Activated naive CD4-positive, alpha-beta T cell (primary cell): ENCODE measurements at places on chromosomes 3 and 15.

GRCh38 chr3:134326760-134327593 is 47.3 kb downstream of the AMOTL2 start:
- no peak for DNase-seq

DNA sequence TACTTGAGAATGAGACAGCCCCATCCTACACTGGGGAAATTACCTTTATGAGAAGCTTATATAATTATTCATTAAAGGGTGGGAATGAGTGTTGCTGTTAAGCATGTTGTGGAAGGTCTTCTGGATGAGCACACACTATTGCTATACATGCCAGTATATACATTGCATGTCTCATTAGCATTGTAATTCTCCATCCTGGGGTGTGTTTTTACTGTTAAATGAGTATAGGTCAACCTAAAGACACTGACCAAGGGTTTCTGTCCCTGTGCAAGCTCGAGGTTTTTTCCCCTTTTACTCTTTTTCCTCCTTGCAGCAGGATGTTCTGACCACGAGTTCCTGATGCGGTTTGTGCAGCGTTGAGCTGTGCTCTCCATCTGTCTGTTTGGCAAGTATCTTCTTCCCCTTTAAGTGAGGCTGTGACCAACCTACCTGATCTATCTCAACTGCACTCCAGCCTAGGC is 7.2 kb upstream of the IVD start:
- DNase-seq: no peak

DNA sequence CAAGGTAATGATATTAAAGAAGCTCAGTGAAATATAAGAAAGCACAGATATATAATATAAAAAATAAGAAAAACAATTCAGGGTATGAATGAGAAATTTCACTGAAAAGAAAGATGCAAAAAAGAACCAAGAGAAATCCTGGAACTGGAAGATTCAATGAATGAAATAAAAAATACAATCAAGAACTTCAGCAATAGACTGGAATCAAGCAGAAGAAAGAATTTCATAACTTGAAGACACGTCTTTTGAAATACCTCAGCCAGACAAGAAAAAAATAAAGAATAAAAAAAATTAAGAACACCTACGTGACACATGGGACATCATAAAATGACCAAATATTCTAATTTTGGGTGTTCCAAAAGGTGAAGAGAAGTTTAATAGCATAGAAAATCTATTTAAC is 104.6 kb upstream of the NEO1 start:
- DNase-seq: no peak

DNA sequence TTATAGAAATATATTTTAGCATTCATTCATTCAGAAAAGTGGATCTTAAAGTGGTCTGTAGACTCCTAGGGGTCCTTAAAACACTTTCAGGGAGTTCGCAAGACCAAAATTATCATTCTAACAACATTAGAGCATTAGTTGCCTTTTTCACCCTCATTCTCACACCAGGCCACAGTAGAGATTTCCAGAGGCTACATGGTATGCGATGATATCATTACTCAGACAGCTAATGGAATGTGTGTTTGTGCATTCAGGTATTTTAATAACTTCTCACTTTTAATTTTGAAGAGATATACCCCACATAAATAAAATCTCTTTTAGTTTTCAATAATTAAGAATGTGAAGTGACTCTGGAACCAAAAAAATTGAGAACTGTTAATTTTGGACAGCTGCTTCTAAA is 206.9 kb downstream of the NSUN3 start:
- no peak for DNase-seq

DNA sequence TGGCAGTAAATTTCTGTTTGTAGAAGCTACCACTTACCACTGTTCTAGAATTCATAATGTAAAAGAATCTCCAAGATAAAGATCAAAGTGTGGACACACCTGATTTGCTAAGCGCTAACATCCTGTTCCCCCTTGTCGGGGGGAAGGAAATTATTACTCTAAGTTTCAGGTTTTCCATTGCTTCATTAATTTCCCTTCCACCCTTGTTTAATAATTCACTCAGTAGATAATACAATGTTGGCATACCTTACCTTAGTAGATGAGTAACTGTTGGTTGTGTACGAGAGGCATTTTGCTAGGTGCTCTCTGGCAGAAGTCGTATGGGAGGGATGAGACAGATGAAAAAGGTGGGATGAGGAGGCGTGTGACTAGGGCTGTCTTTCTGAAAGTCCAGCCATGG is 641.2 kb upstream of the ARRDC4 start:
- DNase-seq: no peak

DNA sequence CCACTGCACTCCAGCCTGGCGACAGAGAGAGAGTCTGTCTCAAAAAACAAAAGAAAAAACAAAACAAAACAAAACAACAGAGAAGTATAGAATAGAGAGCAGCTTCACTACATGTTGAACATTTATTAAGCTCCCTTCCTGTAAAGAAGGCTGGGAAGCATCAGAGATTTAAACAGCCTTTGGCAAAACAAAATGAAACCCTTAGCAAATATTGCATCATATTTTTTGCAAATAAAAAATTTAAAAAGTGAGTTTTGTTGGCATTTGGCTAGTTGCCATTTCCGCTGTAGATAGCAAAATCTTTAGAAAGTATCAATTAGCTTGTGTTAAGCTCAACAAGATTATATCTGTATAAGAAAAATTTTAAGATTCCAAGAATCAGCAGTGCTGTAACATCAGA is 151.2 kb downstream of the SERPINI1 start:
- no peak for DNase-seq

DNA sequence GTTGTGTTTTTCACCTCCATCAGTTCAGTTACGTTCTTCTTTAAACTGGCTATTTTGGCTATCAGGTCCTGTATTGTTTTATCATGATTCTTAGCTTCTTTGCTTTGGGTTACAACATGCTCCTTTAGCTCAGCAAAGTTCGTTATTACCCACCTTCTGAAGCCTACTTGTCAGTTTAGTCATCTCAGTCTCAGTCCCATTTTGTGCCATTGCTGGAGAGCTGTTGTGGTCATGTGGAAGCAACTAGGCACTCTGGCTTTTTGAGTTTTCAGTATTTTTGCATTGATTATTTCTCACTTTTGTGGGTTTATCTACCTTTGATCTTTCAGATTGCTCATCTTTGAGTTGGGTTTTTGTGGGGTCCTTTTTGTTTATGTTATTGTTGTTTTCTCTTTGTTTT is 151.3 kb downstream of the CFAP20DC start:
- DNase-seq: no peak

DNA sequence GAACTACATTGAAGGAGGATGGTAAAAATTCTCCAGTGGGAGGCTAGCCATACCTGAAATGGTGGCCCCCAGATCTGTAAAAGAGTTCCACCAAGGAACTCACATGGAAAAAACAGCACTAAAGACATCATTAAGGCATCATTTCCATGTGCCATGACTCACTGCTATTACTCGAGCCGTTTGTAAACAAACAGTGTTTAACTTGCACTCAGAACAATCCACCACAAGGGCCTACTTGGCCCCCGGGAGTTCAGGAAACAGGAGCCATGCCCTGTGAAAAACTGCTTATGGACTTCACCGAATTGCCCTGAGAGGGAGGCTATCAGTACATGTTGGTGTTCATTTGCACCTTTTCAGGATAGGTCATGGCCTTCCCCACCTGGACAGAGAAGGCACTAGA is 18.2 kb downstream of the CCR4 start:
- no peak for DNase-seq

DNA sequence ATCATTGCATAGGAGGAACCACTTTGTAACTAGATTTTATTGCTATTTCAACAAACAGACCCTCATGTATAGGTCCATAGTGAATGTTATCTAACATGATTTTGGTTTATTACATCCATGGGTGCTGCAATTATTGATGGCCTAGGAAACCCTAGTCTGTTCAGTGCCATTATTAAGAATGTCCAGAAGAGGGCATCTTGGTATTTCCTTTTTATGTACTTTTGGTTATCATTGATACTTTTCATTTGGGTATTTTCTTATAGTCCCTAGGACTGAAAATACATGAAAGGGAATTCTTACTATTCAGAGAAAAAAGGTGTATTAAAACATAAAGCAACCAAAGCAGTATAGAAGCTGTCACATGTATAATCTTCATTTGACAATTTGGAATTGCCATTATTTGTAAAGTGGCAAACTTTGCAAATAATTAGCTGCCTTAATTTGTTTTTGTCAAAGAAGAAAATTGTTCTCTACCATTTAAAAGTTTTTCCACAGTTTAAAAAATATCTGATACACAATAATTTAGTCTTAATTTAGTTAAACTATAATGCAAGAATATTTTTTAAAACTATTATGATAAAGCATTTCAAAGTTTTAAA is 48.7 kb downstream of the CNOT10 start:
- DNase-seq: no peak
